Activated naive CD8-positive, alpha-beta T cell treated with anti-CD3 and anti-CD28 coated beads, Interleukin-2, amount 50 U/mL, for 16 hours (primary cell): ENCODE measurements at places on chromosomes 12 and 14.

DNA sequence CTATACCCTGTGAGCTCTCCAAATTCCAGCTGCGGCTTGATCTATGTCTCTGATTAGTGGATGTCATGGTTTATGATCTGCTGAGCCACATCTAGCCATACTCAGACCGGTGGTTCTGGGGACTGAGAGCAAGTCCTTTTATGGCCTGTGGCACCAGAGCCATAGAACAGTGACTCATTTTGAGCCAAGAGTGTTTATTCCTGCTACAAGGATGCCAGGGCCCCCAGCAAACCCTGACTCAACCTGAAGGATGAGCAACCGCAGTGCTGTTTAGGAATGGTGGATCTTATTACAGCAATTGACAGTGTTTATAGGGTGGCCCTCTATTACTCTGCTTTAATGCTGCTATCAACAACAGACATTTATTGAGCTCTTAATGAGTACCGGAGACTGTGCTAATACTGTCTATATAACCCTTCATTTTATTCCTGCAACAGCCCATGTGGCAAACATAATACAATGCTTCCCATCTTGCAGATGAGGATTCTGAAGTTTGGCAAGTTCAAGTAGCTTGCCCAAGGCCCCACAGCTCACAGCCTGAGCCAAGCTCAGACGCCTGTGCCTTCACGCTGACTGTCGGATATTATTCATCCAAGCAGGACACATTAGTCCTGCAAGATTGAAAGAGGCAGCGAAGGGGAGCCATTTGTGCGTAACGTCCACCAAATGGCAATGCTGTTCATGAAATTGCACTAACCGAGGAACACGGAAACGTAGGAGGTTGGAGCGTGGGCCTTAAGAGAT, 273.6 kb upstream of the PWP1 start:
- no peak for DNase-seq

DNA sequence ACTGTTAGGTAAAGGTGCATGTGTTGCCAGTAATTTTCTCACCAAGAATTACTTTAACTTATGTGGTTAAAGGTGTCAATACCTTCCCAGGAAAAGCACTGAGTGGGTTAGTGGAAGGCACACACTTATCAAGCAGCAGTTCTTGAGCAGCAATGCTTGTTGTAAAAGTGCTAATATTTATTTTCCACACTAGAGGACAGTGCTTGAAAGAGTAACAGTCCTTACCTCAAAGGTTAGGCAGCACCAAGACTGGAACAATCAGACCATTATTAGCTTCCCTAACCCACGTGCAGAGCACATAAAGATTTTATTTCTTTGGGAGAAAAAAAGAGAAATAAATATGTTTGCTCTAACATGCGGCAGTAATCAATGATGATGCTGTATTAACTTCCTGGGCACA, 48.8 kb upstream of the KRR1 start:
- no peak for DNase-seq

GRCh38 chr12:108712925-108713203, 18.5 kb downstream of the CORO1C start:
- no peak for DNase-seq

DNA sequence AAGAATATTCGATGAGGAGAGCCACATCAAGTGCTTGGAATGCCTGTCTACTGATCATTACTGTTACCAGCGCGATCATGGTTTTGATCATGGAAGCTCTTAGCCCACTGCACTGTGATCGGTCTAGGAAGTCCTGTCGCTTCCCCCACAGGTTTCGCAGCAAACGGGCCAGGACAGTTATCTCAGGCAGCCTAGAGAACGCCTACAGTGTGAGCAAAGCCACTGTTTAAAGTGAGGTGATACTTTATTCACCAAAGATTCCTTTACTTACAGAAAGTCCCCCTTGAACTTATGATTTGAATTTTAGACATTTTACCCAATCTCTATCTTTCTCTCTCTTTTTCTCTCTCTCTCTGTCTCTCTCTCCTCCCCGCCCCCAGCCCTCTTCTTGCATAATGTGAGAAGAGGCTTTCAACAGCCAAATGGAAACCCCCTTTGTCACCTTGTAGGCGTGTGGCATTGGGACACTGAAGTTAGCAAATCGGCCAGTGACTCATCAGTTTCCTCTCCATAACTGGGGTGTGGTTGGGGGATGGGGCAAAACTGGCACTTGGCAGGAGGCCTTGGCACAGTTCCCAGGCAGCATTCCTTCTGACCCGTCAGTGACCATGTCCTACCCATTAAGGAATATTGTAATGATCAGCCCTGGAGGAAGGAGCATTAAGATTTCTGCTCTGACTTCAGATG, 214.8 kb downstream of the CHST11 start:
- DNase-seq: peak; percentile 78

GRCh38 chr12:89706986-89707702, 1.5 kb downstream of the ATP2B1 start:
- DNase-seq: no peak

GRCh38 chr12:12665194-12665593, 30.8 kb downstream of the GPR19 start:
- no peak for DNase-seq

- no peak for DNase-seq
These were observed 6.2 kb upstream of the STXBP6 start for GRCh38 chr14:25055992-25056687.

GRCh38 chr12:105922670-105923102, 216.1 kb downstream of the NUAK1 start:
- no peak for DNase-seq

DNA sequence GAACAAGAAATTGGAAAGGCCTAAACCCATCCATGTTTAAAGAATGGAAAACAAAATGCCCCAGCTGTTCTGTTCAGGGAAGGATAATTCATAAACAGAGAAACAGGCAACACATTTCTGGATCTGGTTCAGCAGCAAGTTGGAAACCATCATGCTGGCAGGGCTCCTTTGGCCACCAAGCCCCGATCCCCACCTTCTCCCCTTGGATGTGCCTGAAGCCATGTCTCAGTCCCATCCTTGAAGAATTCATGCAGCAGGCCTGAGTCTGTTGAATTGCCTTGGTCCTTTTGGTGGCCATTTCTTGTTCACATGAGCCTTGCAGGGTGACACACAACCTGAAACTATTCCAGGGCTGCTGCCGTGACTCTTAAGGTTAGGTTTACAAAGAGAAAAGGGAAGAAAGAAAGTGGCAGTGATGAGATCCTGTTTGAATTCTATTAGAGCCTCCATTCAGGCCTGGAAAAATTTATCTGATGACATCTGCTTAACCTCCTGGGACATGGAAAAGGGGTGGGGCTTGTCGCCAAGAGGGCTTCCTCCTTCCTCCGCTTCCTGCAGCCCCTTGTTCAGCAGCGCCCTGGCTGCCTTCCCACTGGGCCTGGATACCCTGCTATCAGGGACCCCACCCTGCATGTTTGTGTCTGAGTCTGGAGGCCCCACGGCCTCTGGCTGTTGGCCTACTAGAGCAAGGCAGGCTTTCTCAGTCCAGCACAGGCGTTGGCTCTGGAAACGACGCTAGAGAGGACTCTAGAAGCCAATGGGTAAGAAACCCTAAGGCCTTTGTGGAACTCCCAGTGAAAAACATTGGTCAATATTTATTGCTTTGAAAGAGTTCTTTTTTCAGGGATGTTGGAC, 341.9 kb downstream of the C12orf75 start:
- no peak for DNase-seq

- DNase-seq: no peak
These were observed 57.9 kb upstream of the FICD start for GRCh38 chr12:108457006-108457733.
